ENCODE measurements at places on chromosomes 5 and 9. TPM values are rescaled to one million over a fixed set of nuclear protein-coding genes. Genes with fewer than 3 reads are reported as not detected.

The PCDHB16 gene
- not detected for total RNA-seq

The PCDHB9 gene
- not detected for total RNA-seq

The UCK1 gene
- total RNA-seq = 29.1 TPM

The PCSK5 gene
- 4.7 TPM for total RNA-seq

The ADAMTSL1 gene
- total RNA-seq = not detected

The CYSRT1 gene
- 0.40 TPM for total RNA-seq

The ZNF79 gene
- total RNA-seq = 10.4 TPM

The TOR1B gene
- total RNA-seq = 22.8 TPM

The KLF9 gene
- total RNA-seq = 18.0 TPM

The LCP2 gene
- 315 TPM for total RNA-seq

The CCL19 gene
- total RNA-seq = not detected

The TYRP1 gene
- total RNA-seq = not detected

The PLPP7 gene
- 0.13 TPM for total RNA-seq

The RANBP3L gene
- total RNA-seq = not detected

The C5orf15 gene
- total RNA-seq = 24.7 TPM

The PCDHA1 gene
- total RNA-seq = not detected

The FCN2 gene
- total RNA-seq = not detected

The CAMSAP1 gene
- total RNA-seq = 22.2 TPM

The STING1 gene
- 218 TPM for total RNA-seq

The PCDHA9 gene
- total RNA-seq = not detected

The SLC6A18 gene
- not detected for total RNA-seq

The SPAAR gene
- not detected for total RNA-seq

The FBP2 gene
- not detected for total RNA-seq

The SLC34A3 gene
- not detected for total RNA-seq

The DDX4 gene
- total RNA-seq = 0.23 TPM

The PCDHA12 gene
- not detected for total RNA-seq

The CBY3 gene
- total RNA-seq = 0.71 TPM

The EDIL3 gene
- total RNA-seq = not detected

The PCDHGA2 gene
- not detected for total RNA-seq

The PCDHGB1 gene
- not detected for total RNA-seq

The GDA gene
- total RNA-seq = not detected

The PKD2L2 gene
- not detected for total RNA-seq

The FOXD4L4 gene
- 0.19 TPM for total RNA-seq

The SLC34A1 gene
- total RNA-seq = 0.38 TPM

The ZNF883 gene
- 0.60 TPM for total RNA-seq

The PRLR gene
- total RNA-seq = not detected

The DCAF12 gene
- total RNA-seq = 37.6 TPM

The KIAA1958 gene
- total RNA-seq = 7.2 TPM

The ACOT12 gene
- not detected for total RNA-seq

The CTXN3 gene
- total RNA-seq = not detected

The CCNB1 gene
- total RNA-seq = 123 TPM

The EGFLAM gene
- not detected for total RNA-seq

The GZMA gene
- 160 TPM for total RNA-seq

The MPDZ gene
- total RNA-seq = not detected

The ZBTB34 gene
- 7.7 TPM for total RNA-seq

The NRARP gene
- total RNA-seq = 0.86 TPM

The FOXE1 gene
- not detected for total RNA-seq

The SEMA6A gene
- total RNA-seq = not detected

All from activated naive CD4-positive, alpha-beta T cell treated with anti-CD3 and anti-CD28 coated beads, Interleukin-2, amount 10 ng/mL, durations not matched to agents 5 hours and 36 hours (primary cell).